Stimulated activated CD4-positive, alpha-beta T cell treated with anti-CD3 and anti-CD28 coated beads, TNF-alpha, amount 100 ng/mL, for 1 hour (primary cell): ENCODE measurements at places on chromosomes 2 and 18.

- no peak for DNase-seq
Observed at GRCh38 chr2:18975506-18976167, 382.8 kb downstream of the OSR1 start.

DNA sequence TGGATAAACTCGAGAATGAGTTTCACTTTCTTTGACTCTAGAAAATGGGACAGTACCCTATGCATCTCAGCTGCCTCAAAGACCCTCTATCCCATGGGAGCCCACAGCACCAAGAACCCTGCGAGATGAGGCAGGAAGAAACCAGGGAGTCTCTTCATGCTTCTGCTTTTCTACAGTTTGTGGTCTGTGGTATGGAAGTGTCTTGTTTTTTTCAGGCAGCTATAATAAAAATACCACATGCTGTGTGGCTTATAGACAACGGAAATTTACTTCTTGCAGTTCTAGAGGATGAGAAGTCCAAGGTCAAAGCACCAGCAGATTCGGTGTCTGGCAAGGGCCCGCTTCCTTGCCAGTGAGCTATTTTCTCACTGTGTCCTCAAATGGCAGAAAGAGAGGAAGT lies 257.9 kb downstream of the SUCLG1 start:
- DNase-seq = no peak

DNA sequence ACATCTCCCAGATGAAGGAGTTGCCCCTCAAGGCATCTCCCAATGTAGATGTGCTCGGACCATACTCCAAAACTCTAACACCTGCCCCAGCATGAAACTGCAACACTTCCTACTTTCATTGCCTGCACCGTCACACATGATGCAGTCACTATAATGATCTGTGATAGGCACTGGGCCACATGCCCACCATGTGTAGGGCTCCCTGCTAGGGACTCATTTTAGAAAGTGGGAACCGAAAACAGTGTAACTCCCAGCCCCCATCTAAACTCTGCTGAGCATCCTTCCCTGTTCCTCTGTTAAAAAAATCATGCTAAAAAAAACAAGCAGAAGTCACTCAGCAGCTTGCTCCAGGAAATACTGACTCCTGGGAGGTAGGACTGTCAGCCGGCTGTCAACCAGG lies 496.1 kb upstream of the RAB6C start:
- no peak for DNase-seq

- no peak for DNase-seq
Observed at GRCh38 chr2:45257820-45258219, 248.6 kb upstream of the SIX2 start.

- DNase-seq = no peak
Observed at GRCh38 chr18:46152808-46153617, 48.8 kb downstream of the HAUS1 start.

- peak; percentile 30 for DNase-seq
Observed at GRCh38 chr2:136131961-136132824, 14.2 kb upstream of the CXCR4 start.

DNA sequence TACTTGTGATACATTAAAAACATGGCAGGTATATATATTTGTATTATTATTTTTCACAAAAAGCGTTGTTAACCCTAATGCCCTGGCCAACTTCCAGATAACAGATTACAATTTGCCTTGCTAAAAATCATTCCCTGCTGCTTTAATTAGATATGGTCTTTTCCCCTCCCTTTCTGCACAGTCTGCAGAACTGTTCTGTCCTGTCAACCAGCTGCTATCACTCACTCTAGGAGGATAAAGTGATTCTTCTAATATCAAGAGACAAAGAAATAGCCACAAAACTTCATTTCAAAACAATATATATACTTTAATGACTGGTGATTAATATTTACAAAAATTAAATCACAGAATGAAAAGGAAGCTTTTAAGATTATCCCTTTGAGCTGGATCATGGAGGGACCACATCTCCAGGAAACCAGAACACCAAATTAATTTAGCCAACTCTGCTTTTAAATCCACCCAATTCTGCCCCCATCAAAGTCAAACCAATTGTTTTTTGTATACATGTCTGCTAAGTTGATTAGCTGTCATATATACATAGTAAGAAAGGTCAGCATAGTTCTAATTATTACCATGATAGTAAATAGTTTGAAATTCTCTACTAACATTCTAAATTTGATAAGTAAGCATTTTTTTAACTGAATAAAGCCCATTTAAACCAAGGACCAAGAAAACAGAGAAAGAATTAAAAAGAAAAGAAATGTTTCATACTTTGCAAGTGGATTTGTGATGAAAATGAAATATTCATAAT lies 55.7 kb downstream of the RND3 start:
- DNase-seq = no peak

DNA sequence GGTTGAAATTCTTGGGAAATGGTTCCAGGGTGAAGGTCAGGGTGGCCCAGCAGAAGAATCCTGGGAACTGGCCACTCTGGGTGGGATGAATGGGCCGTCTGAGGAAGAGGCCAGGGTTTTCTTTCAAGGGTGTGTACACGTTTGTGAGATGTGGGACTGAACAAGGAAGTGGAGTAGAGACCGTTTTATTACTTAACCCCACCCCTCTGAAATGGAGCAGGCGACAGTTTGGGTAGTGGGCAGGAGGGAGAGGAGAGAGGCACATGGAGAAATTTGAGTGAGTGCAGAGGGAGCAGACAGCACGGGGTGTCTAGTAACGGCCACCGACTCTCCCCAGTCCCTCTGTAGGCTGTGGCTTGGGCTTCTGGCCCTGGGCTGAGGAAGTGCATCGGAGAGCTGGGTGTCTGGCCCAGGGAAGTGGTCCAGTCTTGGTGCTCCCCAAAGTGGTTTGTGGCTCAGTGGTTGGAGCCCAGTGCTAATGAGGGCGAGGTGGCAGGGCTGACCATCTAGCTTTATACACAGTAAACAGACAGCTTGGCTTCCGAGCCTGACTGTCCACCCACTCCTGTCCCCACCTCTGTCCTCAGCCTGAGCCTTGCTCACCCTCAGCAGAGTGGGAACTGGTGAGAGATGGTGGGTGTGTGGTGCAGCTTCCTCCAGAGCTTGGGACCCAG lies 135.3 kb downstream of the DYSF start:
- no peak for DNase-seq

- no peak for DNase-seq
Observed at GRCh38 chr2:151498178-151498577, 88.5 kb downstream of the RIF1 start.

- DNase-seq = no peak
Observed at GRCh38 chr2:48578313-48578712, 39.3 kb upstream of the GTF2A1L start.

DNA sequence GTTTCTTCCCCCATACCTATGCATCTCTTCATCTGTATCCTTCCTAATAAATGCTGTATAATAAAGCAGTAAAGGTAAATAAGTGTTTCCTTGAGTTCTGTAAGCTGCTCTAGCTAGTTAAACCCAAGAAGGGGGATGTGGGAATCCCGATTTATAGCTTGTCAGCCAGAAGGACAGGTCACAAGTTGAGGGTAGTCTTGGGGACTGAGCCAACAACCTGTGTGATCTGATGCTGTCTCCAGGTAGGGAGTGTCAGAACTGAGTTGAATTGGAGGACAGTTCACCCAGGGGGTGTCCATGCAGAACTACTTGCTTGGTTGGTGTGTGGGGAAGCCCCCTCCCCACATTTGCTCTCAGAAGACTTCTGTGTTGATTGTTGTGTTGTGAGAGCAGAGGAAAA lies 112.4 kb downstream of the LDLRAD4 start:
- DNase-seq = no peak

GRCh38 chr18:42644729-42645131 lies 470.8 kb downstream of the RIT2 start:
- no peak for DNase-seq

DNA sequence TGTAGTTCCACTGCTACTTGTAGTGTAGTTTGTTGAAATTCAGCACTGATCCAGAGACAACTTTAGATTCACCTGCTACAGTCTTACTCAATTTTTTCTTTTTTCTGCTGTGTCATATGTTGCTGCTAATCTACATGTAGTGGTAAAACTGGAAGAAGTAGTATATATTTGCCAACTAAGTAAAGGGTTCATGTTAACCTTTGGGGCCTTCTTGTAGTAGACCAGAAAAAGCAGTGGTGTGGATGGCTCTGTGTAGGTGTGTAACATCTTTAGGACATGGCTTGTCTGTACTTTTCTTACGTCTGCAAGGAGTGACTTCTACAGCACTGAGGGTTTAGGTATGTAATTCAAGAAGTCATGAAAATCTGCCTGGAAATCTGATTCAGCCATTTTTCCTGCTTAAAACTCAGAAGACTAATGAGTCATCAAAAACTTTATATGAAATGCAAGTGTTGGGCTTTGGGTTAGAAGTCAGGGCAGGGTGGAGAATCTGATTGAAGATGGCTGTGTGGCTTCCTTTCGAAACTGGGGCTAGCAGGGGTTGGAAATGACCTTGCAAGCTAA lies 8.4 kb downstream of the PTPRM start:
- no peak for DNase-seq

- no peak for DNase-seq
Observed at GRCh38 chr2:200309296-200310049, 3.0 kb downstream of the SPATS2L start.

DNA sequence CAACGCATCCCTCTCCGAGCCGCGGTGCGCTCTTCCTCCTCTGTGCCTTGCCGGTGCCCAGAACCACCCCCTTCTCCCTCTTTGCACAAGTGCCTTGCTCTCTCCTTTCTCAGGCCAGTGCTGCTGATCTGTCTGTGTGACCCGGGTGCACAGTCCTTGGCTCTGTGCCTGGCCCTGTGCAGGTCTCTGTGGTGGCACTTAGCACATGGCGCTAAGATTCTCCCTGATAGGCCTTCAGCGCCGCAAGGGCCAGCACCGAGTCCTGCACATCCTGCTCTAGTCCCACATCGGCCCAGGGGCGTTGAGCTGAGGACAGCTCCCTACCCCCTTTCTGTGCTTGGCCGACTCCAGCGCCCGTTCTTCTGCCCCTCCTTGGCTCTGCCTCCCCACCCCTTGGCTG lies 136.1 kb downstream of the NEDD4L start:
- no peak for DNase-seq

DNA sequence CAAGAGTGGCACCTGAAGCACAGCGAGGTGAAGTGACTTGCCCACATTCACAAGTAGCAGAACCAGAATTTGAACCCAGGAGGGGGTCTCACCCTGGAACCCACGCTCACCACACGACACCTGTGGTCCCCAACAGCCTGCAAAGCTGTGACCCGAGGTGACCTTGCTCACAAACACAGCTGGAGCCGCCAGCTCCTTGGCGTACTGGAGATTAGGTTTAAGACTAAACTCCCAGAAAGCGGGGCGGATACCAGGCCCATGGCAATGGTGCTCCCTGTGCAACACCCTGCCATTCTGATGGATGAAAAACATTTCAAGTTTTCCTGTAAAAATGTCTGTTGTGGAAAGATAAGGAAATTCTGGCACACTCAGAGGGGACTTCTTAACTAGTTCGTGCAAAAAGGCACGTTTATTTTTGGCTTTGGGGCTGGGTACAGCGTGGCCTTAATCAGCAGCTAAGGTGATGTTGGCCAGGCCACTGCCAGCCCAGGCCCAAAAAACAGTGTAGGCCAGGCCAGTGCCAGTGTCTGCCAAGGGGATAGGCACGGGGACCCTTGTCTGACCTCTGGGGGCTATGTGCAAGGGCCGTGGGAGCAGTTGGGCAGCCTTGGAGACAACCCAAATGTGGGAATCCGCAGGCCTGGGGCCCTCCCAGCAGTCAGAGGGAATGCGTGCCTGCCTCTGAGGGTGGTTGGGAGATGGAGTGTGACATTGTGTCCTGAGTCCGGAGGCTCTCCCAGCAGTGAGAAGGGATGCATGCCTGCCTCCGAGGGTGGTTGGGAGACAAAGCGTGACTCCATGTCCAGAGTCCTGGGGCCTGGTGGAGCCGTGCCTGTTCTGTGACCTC lies 185.0 kb upstream of the HS6ST1 start:
- no peak for DNase-seq

- DNase-seq = no peak
Observed at GRCh38 chr2:163711258-163711657, 24.6 kb downstream of the FIGN start.

DNA sequence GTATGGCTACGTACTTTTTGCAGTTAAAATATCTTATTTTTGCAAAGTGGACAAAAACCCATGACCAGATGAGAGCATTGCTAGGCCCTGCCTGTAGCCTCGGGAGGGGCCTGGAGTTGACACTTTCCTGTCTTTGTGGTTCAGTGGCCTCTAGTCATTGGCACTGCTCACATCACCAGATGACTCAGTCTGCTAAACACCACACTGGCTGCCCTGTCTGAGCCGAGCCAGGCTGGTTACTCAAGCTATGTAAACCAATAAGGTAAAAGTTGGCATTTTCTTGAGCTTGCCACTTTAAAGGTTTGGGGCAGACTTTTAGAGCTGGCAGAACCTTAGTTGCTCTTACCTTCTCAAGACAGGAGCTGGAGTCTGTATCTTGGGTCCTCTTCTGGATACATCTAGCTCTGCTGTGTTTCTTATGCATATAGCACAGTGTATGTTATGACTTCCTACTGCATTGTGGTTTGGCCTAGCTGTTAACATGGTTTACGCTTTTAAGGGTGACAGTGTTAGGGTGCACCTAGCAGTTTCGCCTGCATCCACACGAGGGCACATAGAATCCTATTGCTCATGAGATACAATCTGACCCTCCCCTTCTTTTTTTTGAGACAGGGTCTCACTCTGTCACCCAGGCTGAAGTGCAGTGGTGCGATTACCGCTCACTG lies 76.4 kb downstream of the AP1S3 start:
- DNase-seq = no peak
